Caudate nucleus (tissue), 63 donors: ENCODE measurements at places on chromosomes 4 and X.

DNA sequence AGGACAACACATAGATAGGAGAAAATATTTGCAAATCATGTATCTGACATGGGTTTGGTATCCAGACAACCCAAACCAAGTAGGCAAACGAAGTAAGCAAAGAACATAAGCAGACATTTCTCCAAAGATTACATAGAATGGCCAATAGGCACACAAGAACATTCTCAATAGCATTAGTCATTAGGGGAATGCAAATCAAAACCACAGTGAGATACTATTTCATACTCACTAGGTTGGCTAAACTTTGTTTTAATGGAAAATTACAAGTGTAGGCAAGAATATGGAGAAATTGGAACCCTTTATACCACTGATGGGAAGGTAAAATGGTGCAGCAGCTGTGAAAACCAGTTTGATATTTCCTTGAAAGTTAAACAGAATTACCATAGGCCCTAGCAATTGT, 74.7 kb downstream of the CHRNA9 start:
- DNase-seq = no peak

DNA sequence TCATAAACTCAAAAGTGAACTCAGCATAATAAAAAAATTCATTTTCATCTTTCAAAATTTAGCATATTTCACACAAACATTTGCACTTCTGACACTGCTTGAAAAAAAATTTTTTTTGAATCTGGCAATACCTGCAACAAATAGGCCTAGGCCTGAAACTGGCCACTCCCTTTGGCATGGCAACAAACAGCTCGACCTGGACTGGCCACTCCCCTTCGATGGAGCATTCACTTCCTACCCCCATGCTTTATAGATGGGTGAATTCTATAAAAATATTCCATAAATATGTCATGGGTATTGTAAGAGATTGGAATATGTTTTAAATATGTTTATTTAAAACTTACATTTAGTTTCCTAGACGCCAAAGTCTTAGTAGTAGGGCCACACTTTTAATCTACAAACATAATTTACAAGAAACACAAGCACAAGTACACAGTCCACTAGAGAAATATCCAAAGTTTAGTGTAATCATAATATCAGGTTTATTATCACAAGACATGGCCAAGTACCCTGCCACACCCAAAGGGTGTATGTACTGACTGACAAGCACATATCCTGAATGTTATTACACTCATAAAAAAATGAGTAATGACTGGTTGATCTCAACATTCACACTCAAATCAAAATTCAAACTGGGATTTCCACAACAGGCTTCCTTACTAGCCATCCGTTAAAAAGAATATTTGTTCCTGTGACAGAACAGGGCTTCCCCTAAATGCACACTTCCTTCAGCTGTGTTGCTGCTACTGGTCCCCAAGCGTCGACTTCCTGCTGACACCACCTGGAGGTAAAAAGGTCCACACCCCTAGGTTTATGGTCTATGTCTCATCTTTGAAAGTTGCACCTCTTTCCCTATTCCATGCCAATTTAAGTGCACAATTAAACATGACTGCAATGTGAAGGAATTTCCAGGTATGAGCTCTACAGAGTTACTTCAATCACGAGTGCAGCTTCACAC, 271.5 kb downstream of the NR3C2 start:
- no peak for DNase-seq

- no peak for DNase-seq
Observed at GRCh38 chr4:89152972-89153371, 41.6 kb downstream of the TIGD2 start.

GRCh38 chrX:41895826-41896225, 27.5 kb downstream of the CASK start:
- no peak for DNase-seq

- no peak for DNase-seq
Observed at GRCh38 chrX:100274916-100275315, 135.2 kb downstream of the PCDH19 start.

DNA sequence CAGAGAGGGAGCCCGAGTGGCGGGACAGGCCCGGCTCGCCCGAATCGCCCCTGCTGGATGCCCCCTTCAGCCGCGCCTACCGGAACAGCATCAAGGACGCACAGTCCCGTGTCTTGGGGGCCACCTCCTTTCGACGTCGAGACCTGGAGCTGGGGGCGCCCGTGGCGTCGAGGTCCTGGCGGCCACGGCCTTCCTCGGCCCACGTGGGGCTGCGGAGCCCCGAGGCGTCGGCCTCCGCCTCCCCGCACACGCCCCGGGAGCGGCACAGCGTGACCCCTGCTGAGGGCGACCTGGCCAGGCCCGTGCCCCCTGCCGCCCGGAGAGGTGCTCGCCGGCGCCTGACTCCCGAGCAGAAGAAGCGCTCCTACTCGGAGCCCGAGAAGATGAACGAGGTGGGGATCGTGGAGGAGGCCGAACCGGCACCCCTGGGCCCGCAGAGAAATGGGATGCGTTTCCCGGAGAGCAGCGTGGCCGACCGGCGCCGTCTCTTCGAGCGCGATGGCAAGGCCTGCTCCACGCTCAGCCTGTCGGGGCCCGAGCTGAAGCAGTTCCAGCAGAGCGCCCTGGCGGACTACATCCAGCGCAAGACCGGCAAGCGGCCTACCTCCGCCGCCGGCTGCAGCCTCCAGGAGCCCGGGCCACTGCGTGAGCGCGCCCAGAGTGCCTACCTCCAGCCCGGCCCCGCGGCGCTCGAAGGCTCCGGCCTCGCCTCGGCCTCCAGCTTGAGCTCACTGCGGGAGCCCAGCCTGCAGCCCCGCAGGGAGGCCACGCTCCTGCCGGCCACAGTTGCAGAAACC, 156.9 kb downstream of the SOWAHB start:
- no peak for DNase-seq

DNA sequence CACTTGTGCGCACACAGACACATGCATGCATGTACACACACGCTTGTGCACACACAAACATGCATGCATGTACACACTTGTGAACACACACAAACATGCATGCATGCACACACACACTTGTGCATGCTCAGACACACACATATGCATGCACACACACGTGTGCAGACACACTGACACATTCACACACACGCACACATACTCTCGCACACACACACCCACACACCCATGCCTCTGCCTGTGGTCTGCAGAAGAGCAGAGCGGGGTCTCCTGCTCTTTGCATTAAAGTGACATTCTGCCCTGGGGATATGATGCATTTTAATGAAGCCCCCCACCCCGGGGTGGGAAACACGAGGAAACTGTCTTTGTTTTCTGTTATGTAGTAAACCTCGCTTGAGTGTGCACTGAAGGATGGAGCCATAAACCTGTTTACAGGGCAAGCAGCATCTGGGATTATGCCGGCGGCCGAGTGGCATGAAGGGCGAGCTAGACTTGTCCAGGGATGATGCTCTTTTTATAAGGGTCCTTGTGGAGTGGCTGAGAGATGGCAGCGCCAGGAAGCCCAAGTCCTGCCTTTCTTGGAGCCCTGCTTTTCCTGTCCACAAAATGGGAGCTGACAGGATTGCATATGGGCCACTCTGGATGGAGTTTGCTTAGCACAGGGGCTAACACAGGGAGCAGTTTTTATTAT, 17.8 kb downstream of the PSAPL1 start:
- no peak for DNase-seq

DNA sequence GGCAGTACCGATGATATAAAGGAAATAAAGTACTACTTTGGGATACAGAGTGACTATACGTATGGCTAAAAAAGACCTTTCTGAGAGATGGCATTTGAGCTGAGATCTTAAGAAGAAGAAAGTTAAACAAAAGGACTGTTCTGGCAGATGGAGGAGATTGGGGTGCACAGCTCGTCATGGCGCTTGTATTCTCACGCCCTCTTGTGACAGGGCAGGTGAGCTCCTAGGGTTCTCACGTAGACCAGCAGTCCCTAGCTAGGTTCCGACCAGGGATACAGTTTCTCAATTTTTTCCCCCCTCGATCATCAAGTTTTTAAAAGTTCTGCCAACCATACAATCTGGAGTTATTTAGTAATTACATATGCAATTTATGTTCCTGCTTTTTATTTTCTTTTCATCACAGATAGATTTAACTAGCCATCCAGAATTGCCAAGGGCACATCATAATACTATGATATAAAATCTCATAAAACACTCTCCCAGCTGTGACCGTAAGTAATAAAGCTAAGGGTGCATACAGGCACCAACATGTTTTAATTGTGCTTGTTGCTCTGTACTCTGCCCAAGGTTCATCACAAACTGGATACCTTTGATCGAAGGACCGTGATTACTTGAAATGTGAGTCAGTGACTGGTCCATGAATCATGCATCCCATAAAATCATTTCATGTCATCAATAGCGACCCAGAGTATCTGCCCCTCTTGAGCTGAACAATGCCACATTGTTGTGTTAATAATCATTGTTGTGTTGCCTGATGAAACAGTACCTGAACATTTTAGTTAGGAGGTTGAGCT, 69.4 kb upstream of the ZNF518B start:
- no peak for DNase-seq

DNA sequence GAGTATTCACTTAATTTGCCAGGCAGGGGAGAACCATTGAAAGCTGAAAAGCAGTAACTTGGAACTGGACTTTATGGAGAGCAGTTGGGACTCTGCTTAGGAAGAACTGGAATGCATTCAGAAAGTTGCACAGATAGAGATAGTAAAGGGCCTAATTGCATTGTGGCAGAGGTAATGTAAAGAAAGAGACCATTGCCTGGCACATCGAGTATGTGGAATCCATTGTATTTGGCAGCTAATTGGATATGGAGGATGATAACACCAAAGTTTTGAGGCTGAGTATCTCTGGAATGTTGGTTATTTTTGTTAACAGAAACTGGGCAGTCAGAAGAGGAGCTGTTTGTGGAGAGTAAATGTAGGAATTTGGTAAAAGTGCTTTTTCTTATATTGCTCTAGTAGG, 169.9 kb downstream of the BMPR1B start:
- DNase-seq = no peak

GRCh38 chr4:123836851-123837595, 440.4 kb downstream of the SPRY1 start:
- DNase-seq = no peak

GRCh38 chrX:154082396-154083125, 15.0 kb downstream of the MECP2 start:
- no peak for DNase-seq

DNA sequence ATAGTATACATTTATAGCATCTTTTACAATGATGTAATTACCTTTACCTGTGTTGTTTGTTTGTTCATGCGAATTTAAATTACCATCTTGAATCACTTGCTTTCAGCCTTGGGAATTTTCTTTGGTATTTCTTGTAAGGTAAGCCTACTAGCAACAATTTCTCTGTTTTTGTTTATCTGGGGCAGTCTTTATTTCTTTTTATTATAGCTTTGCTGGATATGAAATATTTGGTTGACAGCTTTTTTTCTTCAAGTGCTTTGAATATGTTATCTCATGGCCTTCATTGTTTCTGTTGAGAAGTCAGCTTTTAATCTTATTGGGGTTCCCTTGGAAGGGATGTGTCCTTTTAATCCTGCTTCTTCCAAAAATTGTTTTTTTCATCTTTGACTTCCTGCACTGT, 292.8 kb upstream of the EDA2R start:
- DNase-seq = no peak

DNA sequence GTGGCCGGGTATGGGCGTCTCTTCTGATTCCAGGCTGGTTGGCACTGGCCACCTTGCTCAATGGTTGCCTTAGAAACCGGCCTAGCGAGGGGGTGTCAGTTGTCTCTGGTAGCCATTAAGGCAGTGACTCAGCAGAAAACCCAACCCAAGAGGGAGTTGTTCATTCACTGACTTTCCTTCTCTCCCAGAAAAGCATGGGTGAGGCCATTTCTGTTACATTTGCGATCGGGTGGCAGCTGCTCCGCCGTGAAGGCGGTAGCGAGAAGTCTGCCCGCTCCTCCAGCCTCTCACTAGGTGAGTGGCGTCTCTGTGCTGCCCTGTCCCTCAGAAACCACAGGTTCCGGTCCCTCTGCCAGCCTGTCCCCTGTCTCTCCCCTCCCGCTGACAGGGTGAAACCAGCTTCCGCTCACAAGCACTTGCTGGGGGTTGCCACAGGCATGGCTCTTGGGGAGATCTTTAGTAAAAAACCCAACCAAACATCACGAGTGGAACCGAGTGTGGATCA, 17.4 kb downstream of the IRAK1 start:
- DNase-seq = no peak

GRCh38 chrX:13323241-13323640, 3.4 kb upstream of the ATXN3L start:
- DNase-seq = no peak

GRCh38 chrX:106451933-106452332, 159.8 kb upstream of the RADX start:
- DNase-seq = no peak

DNA sequence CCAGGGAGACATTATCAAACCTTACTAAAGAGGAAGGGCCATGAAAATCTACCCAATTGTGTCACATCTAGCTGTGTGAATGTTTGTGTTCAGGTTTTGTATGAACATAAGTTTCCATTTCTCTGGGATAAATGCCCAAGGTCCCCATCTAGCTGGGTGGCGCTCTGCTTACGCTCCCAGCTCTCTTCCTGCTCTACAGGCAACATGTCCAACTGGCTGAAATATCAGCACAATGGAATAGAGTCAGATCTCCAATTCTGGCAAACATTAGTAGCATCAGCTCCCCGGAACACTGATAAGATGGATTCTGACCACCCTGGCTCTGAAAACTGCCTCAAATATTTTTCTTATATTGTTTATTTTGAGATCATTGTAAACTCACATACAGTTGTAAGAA, 74.8 kb downstream of the IRF2 start:
- DNase-seq = no peak

- no peak for DNase-seq
Observed at GRCh38 chrX:125204681-125205132, 115.0 kb upstream of the TEX13C start.

DNA sequence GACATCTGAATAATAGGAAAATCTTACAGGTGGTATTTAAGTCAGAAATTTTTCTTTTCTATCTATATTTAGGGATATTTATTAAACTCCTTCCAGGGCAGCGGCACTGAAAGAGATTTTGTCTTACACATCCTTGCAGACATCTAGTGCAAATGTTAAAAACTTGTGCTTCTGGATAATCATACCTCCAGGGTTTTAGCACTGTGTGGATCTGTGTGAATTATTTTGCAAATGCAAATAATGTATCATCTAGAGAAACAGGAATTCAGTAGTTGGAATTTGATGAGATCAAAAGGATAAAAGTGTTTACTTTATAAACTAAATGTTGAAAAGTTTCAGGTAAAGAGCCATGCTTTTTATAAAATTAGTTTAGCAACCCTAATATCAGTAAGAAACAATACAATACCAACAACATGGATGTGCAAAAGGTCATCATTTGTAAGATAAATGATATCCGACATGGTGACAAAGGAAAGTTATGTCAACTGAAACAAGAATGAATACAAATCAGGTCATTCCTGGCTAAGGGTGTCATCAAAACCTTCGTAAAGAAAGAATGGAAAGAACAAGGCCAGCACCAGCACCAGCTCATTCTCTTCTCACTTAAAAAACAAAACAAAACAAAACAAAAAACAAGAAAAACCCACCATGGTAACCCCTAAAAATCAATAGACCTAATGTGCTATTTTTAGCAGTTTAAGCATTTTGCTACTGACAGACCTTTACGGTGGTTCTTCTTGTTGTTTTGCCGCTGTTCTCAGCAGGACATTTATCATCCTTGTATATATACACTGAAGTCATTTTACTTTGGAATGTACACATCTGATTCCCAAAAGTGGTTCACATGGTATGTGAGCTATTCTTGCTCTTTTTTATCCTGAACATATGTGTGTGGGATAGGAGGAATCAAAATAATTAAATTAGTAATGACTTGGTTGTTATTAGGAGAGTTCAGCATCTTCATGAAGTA, 219.7 kb upstream of the NDST3 start:
- no peak for DNase-seq

- no peak for DNase-seq
Observed at GRCh38 chr4:99200138-99200537, 18.9 kb downstream of the ADH6 start.
